Esophagus mucosa (tissue), 1 donor: ENCODE measurements at places on chromosomes 12 and 14.

DNA sequence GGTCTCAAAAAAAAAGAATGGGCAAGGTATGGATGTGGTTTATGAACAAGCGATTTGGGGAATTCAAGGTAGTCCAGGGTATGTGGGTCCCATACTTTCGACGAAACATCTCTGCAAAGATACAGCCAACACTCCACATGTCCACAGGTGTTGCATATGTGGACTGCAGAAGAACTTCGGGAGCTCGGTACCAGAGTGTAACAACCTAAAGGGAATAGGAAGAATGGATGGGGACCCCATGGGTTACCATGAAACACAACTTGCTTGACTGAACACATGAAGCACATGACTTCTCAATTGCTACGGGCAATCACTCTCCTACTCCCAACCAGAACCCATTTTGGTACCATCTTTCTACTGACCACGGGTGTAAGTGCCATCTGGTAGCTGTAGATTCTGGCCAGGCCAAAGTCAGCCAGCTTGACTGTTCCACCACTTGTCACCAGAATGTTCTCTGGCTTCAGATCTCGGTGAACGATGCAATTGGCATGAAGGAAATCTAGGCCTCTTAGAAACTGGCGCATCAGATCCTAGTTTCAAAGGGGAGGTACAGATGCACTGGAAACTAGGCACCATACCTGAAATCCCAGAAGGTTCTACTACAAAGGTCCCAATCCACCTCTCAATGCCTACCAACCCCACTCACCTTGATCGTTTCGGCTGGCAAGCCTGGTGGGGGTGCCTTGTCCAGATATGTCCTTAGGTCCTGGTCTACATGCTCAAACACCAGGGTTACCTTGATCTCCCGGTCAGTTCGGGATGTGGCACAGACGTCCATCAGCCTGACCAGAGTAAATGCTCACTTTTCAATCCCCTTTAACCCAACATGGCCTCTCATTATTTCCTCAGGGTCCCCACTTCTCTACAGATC lies 1.3 kb downstream of the CDK4 start:
- no peak for ATAC-seq

DNA sequence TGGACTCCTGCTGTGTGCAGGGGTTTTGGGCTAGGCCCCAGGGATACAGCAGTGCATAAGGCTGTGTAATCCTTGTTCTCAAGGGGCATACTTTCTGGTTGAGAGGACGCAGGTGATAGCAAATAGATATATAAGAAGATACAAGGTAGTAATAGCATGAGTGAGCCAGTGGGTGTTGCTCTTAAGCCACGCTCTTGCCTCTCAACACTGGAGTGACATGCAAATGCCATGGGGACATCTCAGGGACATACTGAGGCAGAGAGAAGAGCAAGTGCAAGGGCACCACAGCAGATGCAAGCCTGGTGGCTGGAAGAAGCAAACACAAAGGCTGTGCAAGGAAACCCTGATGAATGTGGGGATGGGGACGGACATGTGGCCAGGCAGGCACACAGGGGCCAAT lies 223.3 kb downstream of the CHST11 start:
- peak; percentile 35 for ATAC-seq

- no peak for ATAC-seq
Measured at GRCh38 chr12:130051900-130052299, 110.4 kb upstream of the FZD10 start.

- no peak for ATAC-seq
Measured at GRCh38 chr14:53147208-53147607, 5.9 kb downstream of the DDHD1 start.

GRCh38 chr14:40248671-40249070 lies 816.4 kb upstream of the FBXO33 start:
- ATAC-seq, result no peak

- no peak for ATAC-seq
Measured at GRCh38 chr12:29662734-29663323, 120.9 kb downstream of the TMTC1 start.

DNA sequence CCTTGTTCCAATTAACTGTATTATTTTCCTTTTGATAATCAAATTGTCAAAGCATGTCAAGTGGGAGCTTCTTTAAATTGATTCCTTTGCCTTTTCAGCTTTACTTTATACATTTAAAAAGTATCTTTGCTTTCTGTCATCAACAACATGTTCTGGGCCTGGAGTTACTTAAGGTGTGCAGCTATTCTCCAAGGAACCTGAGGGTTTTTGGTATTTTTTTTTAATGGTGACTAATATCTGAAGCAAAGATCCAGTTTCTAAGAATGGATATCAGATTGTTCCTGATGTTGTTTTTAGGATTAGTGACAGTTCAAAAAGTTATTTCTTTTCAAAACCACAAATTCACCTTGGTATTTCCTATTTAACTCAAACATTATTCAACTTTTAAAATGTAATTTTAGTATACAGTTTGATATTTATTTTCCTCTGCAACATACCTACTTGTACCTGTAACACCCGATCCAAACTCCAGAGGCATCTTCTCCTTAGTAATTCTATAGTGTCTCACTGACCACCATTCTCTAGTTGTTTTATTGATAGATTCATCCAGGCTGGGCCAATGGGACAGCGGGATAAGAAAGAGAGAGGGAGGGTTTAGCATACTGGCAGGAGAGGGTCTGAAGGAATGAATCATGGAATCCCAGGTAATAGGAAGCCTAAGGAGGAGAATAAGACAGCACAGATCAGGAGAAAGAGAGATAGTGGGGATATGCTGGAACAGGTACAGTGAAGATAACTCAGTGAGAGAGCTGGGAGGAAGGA lies 3.1 kb downstream of the CBLN3 start:
- no peak for ATAC-seq

- ATAC-seq, result no peak
Measured at GRCh38 chr14:19800282-19801117, 3.1 kb upstream of the OR4N2 start.

- ATAC-seq, result no peak
Measured at GRCh38 chr14:20799456-20799891, 3.2 kb downstream of the RNASE1 start.

DNA sequence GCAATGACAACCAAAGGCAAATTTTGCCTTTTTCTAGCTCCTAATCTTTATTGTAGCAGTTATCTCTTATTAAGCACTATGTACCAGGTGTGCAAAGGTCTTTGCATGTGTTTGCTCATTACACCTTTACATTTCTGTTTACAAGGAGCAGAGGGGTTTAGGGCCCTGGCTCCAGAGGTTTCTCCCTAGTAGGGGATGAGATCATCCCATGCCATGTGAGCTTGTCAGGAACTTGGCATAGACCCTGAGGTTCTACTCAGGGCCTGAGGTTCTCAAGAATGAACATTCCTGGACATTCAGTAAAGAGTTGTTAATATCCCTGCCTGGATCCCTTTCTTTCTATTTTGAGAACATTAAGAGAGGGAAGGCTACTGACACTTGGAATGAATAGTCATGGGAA lies 292.0 kb downstream of the RPAP3 start:
- ATAC-seq, result no peak
